Stimulated activated CD8-positive, alpha-beta memory T cell treated with anti-CD3 and anti-CD28 coated beads, Interleukin-12 subunit alpha, Interleukin-12 subunit beta, amount 100 ng/mL, for 1 hour (primary cell): ENCODE measurements at places on chromosomes 11 and 22.

GRCh38 chr11:108670451-108670850, 5.6 kb downstream of the DDX10 start:
- no peak for DNase-seq

DNA sequence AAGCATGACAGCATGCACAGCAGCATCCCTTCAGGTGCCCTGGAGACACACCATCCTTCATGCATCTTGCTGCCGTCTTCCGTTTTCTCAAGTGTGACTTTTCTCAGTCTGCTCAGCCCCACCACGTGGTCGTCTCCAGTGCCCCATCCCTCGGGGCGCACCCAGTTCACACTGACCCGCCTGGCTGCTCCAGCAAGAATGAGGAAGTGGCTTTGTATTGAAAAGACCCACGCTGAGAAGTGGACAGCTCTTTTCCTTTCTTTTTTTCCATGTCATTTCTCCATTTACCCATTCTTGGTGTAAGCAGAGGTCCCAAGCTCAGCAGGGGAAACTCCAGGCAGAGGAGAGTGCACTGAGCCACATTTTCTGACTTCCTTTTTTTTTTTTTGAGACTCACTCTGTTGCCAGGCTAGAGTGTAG, 14.5 kb downstream of the SERPINH1 start:
- no peak for DNase-seq

DNA sequence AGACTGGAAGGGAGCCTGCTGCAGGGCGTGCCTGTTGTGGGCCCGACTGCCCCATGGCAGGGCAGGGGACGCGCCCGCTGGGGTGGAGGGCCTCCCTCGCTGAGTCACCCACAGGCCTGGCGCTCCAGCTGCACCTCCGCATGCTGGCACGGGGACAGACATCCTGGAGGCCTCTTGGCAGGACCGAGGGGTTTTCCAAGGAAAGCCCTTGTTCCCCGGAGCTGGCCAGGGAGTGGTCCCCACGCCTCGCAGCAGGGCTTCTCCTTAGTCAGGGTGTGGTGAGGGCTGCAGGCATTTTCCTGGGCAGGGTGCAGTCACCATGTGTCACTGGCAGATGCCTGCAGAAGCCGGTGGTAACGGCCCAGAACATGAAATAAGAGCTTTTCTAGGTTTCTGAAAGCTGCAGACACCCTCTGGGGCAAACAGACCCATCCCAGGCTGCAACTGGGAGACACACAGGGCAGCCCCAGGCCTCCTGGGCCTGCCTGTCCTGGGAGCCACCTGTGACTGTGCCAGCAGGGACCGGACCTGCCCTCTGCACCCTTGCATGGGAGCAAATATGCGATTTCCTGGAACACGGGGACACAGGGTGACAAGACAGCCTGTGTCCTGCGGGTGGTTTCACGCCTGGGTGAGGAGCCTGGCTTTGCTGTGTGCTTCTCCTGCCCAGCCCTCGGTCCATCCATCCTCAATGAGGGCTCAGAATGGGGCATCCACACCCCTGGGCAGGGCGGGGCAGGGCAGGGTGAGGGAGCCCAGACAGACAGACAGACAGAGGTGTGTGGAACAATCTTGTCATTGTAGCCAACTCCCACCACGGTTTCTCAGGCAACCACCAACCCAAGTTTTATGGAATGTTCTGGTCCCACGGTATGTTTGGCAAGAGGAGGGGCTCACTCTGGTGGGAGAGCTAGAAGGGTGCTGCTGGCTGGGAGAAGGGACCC, 43.2 kb upstream of the FADD start:
- DNase-seq: no peak

GRCh38 chr11:5367448-5368074, 16.1 kb upstream of the OR51M1 start:
- DNase-seq: no peak

DNA sequence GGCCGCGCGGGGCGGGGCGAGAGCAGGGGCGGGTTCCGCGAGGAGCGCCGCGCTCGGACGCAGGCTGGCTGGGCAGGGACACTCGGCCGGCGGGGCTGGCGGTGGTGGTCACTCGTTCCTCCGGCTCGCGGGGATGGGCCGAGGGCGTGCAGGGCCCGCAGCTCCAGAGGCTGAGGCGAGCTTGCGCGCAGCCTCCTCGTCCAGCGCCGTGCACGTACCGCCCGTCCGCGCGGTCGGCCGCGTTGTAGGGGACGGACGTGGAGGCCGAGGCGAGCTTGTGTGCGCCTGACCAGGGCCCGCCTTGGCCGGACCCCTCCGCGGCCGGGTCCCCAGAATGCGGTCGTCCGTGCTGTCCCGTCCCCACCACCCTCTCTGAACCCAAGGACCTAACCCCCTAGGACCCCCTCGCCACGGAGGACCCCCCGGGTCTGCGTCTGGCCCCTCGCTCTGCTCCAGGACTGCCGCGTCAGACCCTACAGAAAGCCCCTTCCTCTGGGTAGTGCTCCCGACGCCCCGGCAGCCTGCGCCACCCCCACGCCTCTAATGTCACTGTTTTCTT, 569 bp upstream of the YPEL1 start:
- no peak for DNase-seq

DNA sequence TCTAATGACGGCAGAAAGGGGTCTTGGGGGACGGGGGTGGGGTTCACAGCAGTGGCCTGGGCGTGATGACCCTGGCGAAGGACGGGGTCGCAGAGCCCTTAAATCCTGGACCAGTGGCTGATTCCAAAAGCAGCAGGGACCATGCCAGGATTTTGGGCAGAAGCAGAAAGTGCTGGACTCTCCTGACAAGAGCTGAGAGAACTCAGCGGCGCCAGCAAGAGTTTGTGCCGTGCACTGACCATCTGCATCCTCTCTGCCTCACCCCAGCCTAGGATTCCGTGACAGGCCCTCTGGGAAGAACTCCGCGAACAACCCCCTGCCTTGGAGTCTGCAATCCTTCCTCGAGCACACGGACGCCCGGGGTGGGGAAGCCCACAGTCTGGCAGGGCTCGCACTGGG, 644 bp upstream of the NDUFV1 start:
- no peak for DNase-seq

- DNase-seq: no peak
Measured at GRCh38 chr11:83736684-83737083, 450.5 kb upstream of the CCDC90B start.

GRCh38 chr11:73269459-73270015, 2.6 kb upstream of the P2RY6 start:
- DNase-seq: no peak
